ENCODE measurements at places on chromosomes 4 and X.

- no peak for DNase-seq
Observed at GRCh38 chr4:73709451-73710033, 30.8 kb upstream of the CXCL8 start.

- no peak for DNase-seq
Observed at GRCh38 chrX:15206306-15206705, 63.6 kb downstream of the ASB9 start.

GRCh38 chrX:134568285-134569016 is 89.8 kb downstream of the PLAC1 start:
- no peak for DNase-seq

- no peak for DNase-seq
Observed at GRCh38 chrX:27633328-27633727, 43.2 kb downstream of the DCAF8L2 start.

- no peak for DNase-seq
Observed at GRCh38 chr4:71074452-71075299, 81.2 kb downstream of the DCK start.

DNA sequence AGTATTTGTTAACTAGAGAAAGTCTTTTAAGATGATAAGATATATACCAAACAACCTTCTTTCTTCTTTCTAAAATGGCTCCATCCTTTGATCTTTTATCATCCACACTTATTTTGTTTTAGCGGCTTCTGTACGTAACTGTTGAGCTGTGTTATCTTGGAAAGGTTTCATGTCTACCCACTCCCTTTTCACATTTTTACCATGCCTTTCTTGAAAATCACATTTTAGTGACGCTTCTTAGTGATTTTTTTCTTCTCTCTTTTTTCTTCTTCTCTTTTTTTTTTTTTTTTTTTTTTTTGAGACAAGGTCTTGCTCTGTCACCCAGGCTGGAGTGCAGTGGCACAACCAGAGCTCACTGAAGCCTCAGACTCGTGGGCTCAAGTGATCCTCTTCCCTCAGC is 135.1 kb downstream of the CHIC2 start:
- DNase-seq: no peak

- DNase-seq: no peak
Observed at GRCh38 chr4:169115144-169115896, 105.3 kb upstream of the CBR4 start.

GRCh38 chrX:119069128-119069527 is 3.7 kb upstream of the CT47C1 start:
- DNase-seq: no peak

GRCh38 chr4:110489901-110490508 is 14.1 kb downstream of the ENPEP start:
- DNase-seq: no peak

- DNase-seq: no peak
Observed at GRCh38 chr4:93809773-93810172, 18.8 kb upstream of the ATOH1 start.

- DNase-seq: no peak
Observed at GRCh38 chrX:108811891-108812290, 75.5 kb upstream of the IRS4 start.

- no peak for DNase-seq
Observed at GRCh38 chrX:69618803-69619202, 2.9 kb downstream of the EDA start.

DNA sequence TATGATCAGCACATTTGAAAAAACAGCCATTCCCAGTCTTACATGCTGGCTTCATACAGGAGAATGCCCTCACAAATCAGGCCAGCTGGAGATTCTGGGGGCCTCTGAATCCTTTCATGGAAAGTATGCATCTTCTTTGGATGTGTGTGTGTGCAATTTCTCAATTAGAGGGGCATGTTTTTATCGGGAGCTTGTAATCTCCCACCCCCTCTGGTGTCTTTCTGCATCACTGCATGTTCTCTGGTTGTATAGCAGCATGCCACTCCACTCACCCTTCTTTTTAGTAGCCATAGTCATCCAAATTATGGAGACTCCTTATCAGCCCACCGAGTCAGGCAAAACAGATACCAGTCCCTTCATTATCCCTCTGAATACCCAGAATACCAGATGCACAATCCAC is 282.2 kb upstream of the SLIT2 start:
- DNase-seq: no peak

- DNase-seq: no peak
Observed at GRCh38 chr4:123291329-123291728, 105.3 kb upstream of the SPRY1 start.

GRCh38 chr4:99630857-99631360 is 26.7 kb downstream of the C4orf54 start:
- DNase-seq: no peak

DNA sequence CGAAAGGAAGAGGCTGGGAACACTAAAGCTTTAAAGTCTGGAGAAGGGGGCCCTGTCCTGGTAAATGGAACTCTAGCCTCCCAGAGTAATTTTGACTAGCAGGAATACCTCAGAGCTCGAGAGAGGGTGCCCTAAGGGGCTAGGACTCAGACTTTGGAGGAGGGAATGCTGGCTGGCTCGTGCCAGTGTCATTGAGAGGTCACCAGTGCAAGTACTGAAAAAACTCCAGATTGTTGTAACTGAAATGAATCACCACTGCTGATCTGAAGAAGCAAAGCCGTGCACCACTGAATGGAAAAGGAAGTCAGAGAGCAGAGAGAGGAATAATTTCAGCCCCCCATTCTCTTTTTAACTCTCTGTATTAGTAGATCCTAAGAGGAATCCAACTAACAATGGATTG is 690.2 kb downstream of the FAT4 start:
- DNase-seq: no peak

- DNase-seq: no peak
Observed at GRCh38 chr4:42078184-42078801, 74.2 kb downstream of the BEND4 start.

- no peak for DNase-seq
Observed at GRCh38 chr4:48212165-48212564, 57.5 kb downstream of the TEC start.

- DNase-seq: no peak
Observed at GRCh38 chrX:82218361-82218760, 1016.5 kb downstream of the SH3BGRL start.

DNA sequence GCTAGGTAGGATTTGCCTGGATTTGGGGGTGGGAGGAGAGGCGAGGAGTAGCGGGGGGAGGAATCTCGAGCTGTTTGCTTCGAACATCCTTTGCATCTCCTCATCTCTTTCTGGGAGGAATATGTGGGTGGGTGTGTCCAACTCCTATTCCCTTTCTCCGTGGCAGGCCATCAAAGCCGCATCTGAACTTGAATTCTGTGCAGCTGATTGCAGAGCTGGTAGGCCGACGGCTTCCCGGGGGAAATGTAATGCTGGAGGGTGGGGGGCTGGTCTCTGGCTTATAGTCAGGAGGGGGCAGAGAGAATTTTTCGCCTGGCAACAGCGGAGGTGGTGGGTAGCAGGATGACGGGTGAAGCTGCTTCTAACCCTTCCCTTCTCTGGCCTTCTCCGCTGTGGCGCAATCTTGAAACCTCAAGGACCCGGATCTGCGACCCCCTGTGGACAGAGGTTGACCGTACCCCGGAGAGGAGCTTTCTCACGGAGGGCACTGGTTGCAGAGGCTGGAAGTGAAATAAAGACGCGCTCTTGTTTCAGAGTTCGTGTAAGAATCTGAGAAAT is 628 bp downstream of the ZCCHC12 start:
- DNase-seq: no peak

GRCh38 chr4:35500812-35501211 is 743.5 kb downstream of the ARAP2 start:
- no peak for DNase-seq

GRCh38 chr4:184851200-184851541 is 25.4 kb upstream of the ACSL1 start:
- DNase-seq: no peak

DNA sequence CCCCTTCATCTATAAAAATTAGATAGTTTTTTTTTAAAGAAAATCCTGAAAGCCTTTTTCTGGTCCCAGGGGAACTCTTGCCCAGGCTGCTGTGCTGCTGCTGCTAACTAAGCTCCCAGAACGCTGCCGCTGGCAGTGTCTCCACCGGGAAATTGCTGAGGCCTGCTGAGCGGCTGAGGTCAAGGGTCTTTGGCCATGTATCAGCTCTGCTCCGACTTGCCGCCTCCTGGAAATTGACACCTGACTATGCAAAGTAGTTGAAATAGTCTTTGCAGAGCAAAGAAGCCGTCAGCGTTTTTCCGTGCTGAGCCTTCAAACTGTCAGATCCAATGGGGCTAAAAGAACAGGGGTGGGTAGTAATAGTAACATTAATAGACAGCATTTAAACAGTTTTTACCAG is 839 bp downstream of the QDPR start:
- no peak for DNase-seq

- DNase-seq: no peak
Observed at GRCh38 chr4:77158487-77158861, 1.5 kb downstream of the CCNG2 start.

GRCh38 chr4:37803348-37803973 is 23.0 kb upstream of the PGM2 start:
- no peak for DNase-seq

DNA sequence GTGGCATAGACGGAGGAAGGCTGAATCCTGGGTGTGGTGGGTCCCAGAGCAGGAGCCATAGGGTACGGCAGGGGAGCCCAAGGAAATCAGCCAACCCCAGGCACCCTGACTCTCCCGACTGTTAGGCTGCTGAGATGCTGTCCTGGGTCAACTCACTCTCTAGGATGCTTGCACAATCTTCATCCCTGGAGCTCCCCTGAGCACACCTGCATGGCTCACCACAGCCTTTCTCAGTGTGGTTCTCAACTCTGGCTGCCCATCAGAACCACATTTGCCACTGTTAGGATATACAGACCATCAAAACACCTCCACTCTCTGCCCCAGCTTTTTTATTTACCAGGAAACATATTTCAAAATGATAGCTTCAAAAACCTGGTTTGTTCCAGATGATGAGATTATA is 236.3 kb downstream of the FBXW7 start:
- DNase-seq: no peak

GRCh38 chr4:99817309-99817890 is 773 bp downstream of the DAPP1 start:
- no peak for DNase-seq

DNA sequence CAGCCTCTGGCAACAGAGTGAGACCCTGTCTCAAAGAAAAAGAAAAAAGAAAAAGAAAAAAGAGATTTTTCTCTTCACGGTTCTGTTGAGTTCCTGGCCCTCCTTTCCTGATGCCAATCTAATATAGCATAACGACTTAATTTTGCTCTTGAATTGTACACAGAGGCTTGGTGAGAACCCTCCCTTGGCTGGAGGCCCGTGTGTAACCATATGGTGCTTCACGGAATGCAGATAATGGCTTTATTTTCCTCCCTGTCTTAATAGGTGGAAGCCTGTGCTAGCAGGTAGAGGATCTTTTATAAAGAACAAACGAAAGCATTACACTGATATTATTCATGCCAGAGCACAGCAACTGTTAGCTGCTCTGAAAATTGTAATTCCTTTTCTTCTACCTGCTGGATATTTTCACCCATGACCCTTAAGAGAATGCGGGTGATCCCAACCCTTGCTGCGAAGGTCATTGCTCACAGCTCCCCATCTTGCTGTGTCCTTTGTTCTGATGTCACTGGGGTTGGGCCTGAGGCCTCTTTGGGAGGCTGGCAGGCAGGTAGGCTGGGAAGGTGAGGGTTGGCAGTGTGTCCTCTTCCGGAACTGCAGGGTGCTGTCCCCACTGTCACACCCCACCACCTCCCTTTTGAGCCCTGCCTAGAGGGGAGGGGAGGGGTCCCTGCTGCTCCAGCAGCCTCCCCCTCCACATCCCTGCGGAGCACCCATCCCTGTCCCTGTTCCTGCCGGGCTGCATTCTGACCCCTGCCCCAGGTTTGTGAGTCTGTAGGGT is 83.8 kb upstream of the STOX2 start:
- no peak for DNase-seq

DNA sequence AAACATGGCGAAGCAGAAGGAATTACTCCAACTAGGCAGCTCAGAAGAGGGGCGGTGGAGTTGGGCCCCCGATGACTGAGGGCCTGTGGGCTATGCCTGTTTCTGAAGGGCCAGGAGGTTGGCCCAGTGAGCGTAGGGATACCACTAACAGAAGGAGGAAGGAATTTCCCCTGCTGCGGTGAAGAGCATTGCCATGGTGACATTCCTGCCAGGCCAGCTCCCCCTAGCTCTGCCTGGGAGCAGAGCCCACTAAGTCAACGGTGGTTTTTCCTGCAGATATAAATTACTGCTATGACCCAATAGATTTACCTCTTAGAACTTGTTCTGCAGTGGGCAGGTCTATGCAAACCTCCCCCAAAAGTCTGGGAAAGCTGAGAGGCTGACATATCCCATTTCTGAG is 28.9 kb upstream of the HMX1 start:
- no peak for DNase-seq

DNA sequence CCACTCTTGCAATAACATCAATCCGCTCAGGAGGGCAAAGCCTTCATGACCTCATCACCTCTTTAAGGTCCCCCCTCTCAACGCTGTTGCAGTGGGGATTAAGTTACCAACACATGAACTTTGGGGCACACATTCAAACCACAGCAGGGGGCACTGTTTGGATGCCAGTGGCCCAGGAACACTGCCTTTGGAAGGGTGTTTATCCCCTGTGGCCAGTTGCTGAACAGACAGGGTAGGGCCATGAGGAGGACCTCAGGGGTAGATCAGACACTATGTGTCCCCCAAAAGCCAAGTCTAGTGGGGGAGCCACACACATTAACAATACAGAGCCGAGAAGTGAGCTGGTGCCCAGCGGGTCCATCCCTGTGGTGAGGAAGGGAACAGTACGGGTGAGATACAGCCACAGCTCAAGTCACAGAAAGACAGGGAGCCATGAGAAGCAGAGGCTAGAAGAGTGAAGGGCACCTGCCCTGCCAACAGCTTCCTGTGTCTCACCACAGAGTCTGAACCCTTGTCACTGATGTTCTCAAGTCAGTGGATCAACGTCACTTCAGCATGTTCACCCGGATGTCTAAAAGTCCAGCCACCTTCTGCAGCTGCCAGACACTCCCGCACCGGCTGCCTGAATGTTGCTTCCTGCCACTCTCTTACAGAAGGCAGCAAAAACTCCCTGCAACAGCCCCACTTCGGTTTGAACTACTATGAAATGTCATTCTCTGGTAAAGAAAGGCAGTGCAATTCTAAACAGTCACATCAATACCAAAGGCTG is 19.9 kb upstream of the MXD4 start:
- DNase-seq: no peak
